NCI-H1092 (cell line): ENCODE measurements at places on chromosomes 2 and 18.

DNA sequence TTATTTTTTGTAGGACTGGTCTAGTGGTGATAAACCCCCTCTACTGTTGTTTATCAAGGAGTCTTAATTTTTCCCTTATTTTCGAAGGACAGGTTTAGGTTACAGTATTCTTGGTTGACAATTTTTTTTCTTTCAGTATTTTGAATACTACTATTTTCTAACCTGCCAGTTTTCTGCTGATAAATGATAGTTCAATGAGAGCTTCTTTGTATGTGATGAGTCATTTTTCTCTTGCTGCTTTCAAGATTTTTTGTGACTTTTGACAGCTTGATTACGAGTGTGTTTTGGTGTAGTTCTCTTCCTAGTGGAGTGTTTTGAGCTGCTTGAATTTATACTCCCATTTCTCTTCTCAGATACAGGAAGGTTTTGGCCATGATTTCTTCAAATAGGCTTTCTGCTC is 77.5 kb downstream of the ACSL3 start:
- no peak for DNase-seq

DNA sequence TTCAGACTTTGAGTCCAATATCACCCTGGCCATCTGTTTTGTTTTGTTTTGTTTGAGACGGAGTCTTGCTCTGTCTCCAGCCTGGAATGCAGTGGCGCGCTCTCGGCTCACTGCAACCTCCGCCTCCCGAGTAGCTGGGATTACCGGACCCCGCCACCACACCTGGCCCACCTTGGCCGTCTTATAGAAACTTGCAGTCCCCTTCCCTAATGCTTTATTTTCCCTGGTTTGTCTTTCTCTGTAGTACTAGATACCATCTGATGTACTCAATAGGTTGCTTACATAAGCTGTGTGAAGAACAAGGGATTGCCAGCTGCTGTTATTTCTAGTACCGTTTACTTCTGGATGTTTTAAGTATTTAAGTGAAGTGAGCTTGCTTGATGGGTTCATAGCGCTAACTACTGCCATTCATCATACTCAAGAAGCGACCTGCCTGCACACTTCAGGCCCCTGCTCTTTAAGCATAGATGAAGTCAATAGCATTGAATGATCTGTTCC is 1.2 kb downstream of the RPL31 start:
- no peak for DNase-seq

DNA sequence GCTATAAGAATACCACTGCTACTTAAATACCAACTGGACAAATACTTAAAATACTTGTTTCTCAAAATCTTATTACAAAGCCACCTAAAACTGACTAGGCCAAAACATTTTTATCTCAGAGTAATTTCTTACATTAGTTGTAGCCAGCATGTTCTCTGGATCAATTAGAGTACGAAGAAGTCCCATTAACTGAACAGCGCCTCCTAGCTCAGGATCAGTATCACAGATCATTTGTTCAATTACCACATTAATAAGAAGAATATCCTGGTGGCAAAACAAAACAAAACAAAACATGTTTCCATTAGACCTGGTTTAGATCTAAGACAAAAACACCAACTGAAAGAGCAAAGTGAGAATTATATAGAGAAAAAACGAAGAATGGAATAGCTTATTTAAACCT is 36.0 kb downstream of the PPP4R3B start:
- no peak for DNase-seq

- no peak for DNase-seq
Measured at GRCh38 chr2:137913169-137913568, 51.1 kb upstream of the HNMT start.

DNA sequence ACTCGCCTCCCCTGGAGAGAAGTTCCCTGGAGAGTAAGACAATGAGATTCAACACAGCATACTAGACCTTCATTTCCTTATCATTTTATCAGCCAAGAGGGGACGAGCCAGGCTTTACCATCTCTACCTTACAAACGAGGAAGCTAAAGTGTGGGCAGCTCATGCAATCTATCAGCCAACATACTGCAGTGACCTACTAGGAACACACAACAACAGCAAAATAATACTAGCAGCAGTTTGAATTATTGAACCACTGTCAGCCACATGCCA is 60.0 kb upstream of the TEX51 start:
- no peak for DNase-seq

DNA sequence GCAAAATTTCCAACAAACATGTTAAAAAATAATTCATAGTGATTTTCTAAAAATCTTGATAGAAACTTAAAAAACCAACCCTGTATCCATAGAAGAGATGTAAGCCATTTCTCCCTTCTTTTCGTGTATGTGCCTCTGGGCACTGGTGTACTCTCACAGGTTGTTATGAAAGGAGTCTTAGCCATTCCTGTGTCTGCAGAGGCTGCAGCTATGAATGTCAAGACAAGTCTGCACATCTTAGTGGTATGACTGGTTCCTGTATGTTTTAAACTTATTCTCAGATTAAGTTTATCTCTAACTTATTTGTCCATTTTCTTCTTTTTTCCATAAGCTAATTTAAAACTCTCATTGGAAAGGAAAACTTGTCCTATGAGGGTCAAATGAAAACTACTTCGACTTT is 84.0 kb downstream of the DPP4 start:
- no peak for DNase-seq

- no peak for DNase-seq
Measured at GRCh38 chr18:26621161-26622026, 73.0 kb upstream of the KCTD1 start.

DNA sequence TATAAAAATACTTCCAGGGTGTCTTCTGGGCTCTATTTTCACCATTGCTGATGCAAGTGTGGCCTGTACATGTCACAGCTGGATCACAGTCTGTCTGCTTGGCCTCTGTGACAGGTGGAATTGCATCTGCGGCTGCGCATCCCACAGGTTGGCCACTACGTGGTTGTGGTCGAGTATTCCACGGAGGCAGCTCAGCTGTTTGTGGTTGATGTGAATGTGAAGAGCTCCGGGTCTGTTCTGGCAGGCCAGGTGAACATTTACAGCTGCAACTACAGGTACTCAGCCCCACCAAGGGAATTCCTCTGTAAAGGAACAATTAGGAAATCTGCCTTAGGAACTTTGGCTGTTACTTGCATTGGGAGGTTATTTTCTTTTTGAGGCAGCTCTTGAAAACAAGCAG is 144.5 kb downstream of the LAMA3 start:
- DNase-seq, result no peak

DNA sequence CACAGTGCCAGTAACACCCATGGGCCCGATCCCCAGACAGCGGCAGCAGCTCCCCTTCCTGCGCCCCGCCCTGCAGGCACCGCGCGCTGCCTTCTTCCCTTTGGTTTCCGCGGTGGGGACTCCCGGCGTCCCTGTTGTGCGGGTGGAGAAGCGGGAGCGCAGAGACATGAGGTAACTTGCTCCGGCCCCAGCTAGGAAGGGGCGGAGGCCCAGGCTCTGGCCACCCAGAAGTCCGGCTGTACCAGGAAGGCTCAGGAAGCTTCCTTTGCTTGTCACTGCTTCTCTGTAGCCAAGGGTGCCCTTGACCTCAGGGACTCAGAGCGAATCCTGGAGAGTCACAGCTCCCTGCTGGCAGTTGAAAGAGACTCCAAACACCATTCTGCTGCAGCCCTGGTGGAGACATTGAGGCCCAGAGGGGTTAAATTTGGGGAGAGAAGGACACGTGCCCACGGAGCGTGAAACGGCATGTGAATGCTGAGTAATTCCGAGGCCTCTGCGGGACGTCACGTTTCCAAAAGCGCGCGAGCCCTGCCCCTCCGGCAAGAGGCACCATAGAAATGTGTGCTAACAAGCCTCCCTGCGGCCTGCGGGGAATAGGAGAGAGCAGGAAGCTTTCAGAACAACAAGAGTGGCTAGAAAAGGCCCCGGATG is 6.7 kb upstream of the ADCY3 start:
- DNase-seq, result no peak

GRCh38 chr2:11796190-11797171 is 50.0 kb downstream of the LPIN1 start:
- DNase-seq, result no peak

DNA sequence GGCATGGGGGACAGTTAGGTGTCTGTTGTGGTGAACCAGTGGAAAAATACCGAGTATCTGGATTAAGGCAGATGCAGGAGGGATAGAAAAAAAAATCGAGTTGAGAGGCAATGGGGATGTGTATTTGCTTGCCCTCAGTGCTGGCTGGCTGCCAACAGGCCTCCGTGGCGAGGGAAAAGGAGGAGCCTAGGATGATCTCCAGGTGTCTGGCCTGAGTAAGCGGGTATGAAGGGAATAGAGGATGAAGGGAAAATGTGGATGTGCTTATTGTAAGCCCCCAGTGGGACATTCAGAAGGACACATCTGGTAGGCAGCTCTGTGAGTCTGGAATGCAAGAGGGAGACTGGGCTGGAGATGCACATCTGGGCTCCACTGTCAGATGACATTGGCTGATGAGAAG is 22.8 kb downstream of the KCNS3 start:
- peak; percentile 21 for DNase-seq

DNA sequence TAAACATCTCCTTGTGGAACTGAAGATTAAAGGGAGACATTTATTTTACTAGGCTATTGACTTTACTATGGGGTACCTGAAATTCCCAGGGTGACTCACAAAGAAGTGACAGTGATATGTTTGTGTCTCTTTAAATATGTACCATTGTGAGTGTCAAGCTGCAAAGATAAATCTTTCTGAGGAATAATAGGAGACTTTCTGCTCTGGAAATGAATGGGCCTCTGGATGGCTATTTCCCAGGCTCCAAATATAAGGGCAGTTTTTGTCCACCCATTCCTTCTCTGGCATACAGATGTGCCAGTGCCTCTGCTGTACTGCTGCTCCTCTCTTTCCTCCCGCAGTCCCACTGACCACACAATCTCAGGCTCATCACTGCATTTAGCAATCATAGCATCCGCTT is 586.4 kb upstream of the CNTNAP5 start:
- DNase-seq, result no peak

- DNase-seq, result no peak
Measured at GRCh38 chr2:177808984-177809809, 263.4 kb downstream of the PDE11A start.

DNA sequence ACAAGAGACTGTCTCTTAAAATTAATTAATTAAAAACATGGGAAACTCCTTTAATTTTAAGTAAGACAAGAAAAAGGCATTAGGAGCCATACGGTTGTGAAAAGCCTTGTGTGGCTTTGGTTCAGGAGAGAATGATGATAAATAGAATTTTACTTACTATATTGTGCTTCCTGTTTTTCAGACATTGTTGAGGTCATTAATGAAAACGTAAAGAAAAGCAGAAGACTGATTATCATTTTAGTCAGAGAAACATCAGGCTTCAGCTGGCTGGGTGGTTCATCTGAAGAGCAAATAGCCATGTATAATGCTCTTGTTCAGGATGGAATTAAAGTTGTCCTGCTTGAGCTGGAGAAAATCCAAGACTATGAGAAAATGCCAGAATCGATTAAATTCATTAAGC is 10.7 kb upstream of the IL1RL2 start:
- no peak for DNase-seq

DNA sequence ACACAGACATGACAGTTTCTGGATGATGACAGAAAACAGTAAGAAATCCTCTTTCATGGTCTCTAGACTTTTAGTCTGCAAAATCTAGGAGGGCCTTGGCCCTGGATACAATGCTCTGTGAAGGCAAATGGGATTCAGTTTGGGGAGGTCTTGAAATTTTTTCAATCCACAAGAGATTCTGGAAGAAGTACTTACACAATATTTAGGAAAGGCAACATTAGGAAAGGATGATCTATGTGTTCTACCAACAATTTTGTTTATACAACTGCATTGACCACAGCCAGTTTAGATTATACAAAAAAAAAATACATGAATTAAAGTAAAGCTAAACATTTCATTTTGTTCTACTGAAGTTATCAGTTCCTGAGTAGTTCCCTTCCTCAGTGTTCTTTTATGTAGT is 208.0 kb downstream of the SRBD1 start:
- DNase-seq, result no peak

GRCh38 chr18:71994273-71994672 is 549.9 kb downstream of the CBLN2 start:
- DNase-seq, result no peak

- no peak for DNase-seq
Measured at GRCh38 chr18:55328301-55328700, 259.7 kb downstream of the TCF4 start.

DNA sequence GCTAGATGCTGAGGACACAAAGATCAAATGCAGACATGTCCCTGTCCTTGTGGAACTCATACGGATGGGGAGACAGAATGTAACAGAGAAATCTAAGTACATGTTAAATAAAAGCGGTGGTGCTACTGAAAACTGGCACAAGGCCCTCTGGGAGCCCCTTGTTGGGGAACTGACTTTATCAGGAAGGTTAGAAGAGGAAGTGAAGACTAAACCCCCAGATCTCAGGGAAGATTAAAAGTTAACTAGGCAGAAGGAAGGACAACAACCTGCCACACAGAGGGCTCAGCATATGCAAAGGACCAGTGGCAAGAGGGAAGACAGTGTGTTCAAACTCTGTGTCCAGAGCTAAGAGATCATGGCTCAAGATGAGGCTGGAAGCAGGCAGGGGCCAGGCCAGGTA is 4.8 kb downstream of the CACNB4 start:
- no peak for DNase-seq

GRCh38 chr2:230706053-230706521 is 6.6 kb upstream of the CAB39 start:
- no peak for DNase-seq

DNA sequence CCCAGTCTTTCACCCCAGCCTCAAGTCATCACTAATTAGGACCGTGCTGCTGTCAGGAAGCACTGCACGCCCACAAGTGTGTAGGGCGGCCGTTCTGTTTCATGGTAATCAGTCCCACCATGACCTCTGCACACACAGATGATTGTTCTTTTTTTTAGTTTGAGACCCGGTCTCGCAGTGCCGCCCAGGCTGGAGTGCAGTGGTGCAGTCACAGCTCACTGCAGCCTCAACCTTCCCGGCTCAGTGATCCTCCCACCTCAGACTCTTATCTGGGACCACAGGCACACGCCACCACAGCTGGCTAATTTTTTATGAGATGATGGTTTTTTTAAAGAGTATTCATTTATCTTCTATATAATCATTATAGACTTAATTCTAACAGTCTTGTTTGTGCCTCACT is 1.8 kb upstream of the IAH1 start:
- no peak for DNase-seq

DNA sequence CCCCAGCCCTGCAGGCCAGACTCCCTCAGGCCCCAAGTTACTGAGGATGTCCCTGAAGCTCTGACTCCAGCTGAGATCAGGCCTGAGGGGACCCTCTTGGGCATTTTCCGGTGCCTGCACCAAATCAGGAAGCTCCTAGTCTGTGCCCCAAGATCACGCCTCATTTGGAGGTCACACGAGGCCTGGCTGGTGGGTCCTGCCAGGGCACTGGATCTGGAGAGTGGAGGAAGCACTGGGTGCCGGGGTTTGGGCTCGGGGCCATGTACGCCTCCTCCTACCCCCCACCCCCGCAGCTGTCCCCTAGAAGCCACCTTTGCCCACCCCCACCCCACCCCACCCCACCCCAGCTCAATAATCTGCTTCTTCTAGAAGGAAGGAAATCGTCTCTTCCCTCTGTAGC is 16.2 kb downstream of the SH2D6 start:
- no peak for DNase-seq
